T-helper 17 cell (primary cell): ENCODE measurements at places on chromosomes 2 and 18. TPM values are rescaled to one million over a fixed set of nuclear protein-coding genes. Genes with fewer than 3 reads are reported as not detected.

GRCh38 chr2:231626449-231626848 is 33.8 kb downstream of the TEX44 start:
- peaks cover 14% of the 10 kb centered on the region for H3K4me1 ChIP-seq
- no peaks in the 10 kb centered on the region for H3K27me3 ChIP-seq
- no peak overlapping the region for H3K4me3 ChIP-seq
- no peak for DNase-seq
- no peaks in the 10 kb centered on the region for H3K36me3 ChIP-seq

GRCh38 chr2:118062048-118062447 is 26.2 kb upstream of the INSIG2 start:
- peaks cover 14% of the 10 kb centered on the region for H3K4me1 ChIP-seq
- peaks cover 28% of the 10 kb centered on the region for H3K27me3 ChIP-seq
- no peak overlapping the region for H3K4me3 ChIP-seq
- no peak overlapping the region for H3K27ac ChIP-seq
- DNase-seq, result no peak
- no peaks in the 10 kb centered on the region for H3K36me3 ChIP-seq

TPRKB gene
- 21.0 TPM for total RNA-seq

IL36RN gene
- not detected for total RNA-seq

PASK gene
- total RNA-seq, result 108 TPM

CYP27A1 gene
- total RNA-seq, result 0.52 TPM
